ENCODE measurements at places on chromosomes 13 and 19.
A peak's percentile ranks its signal among the peaks of the same experiment; 100 is the strongest.

DNA sequence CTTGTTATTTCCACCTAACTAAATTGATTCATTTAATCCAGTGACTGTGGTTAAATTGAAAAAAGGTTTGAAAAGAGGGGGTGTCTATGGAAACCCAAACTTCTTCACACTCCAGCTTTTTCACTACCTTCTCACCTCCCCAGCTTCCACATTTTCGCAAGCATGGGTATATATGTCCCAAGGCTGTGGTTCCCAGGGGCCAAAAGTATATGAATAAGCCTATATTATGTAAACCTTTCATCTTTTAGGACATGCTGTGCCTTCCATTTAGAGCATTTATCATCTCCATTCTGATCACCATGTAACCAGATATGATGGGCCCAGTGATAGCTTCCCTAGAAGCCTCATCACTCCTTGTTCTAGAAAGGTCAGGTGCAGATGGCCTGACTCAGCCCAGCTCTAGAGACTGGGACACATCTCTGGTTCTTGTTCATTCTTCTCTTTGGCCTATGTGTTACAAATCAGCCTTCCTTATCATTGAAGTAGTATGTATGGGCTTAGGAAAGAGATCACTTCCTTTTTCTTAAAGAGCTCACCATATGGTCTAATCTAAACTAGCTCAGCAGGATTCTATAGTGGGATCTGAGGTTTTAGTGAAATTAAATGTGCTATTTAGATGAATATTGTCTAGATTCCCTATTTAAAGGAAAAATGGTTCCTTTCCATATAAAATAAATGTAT is 19.5 kb upstream of the ARL11 start:
- no peak for DNase-seq
- H3K27me3 ChIP-seq = no peaks in the 10 kb centered on the region
- H3K4me1 ChIP-seq = peaks cover 6% of the 10 kb centered on the region
- H3K27ac ChIP-seq = no peak overlapping the region
- H3K4me3 ChIP-seq = no peak overlapping the region
- H3K36me3 ChIP-seq = no peaks in the 10 kb centered on the region

- no peak for DNase-seq
- H3K4me3 ChIP-seq = no peak overlapping the region
- H3K4me1 ChIP-seq = no peaks in the 10 kb centered on the region
- no peak overlapping the region for H3K27ac ChIP-seq
- H3K27me3 ChIP-seq = no peaks in the 10 kb centered on the region
Observed at GRCh38 chr13:112525356-112525945, 62.5 kb downstream of the TUBGCP3 start.

GRCh38 chr19:48295458-48295857 is 25.6 kb downstream of the ZNF114 start:
- no peaks in the 10 kb centered on the region for H3K36me3 ChIP-seq
- H3K27ac ChIP-seq = no peak overlapping the region
- H3K4me3 ChIP-seq = no peak overlapping the region
- DNase-seq = no peak
- no peaks in the 10 kb centered on the region for H3K4me1 ChIP-seq
- H3K27me3 ChIP-seq = no peaks in the 10 kb centered on the region

DNA sequence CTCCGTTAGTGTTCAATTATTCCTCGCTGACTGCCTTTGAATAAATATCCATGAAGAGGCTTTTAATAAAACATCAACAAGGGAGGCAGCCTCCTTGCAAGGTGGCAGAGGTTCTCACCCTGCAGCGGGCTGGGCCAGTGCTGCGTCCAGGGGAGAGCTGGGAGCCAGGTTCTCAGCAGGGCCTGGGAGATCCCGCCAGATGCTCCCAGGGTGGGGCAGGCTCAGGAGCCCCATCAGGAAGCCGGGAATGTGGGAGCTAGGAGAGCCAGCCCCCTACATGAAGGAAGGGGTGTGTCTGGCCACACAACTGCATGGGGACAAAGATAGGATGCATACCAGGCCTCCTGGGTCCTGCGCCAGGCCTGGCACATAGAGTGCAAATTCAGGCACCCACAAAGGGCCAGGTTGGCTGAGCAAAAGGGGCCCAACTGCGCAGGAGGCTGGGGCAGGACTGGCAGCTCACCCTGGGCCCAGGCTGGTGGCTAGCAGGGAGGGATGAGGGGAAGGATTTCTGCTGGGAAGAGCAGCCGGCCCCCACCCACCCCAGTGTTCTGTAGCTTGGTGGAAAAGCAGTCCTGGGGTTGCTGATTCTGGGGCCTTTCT is 22.8 kb downstream of the VSTM2B start:
- H3K4me3 ChIP-seq = no peak overlapping the region
- peaks cover 12% of the 10 kb centered on the region for H3K27me3 ChIP-seq
- H3K4me1 ChIP-seq = no peaks in the 10 kb centered on the region

GRCh38 chr13:24292481-24292880 is 16.9 kb upstream of the C1QTNF9 start:
- H3K4me1 ChIP-seq = no peaks in the 10 kb centered on the region
- H3K27me3 ChIP-seq = no peaks in the 10 kb centered on the region
- no peak for DNase-seq
- peaks cover 43% of the 10 kb centered on the region for H3K36me3 ChIP-seq
- no peak overlapping the region for H3K4me3 ChIP-seq

- no peaks in the 10 kb centered on the region for H3K27me3 ChIP-seq
- no peak for DNase-seq
- no peak overlapping the region for H3K27ac ChIP-seq
Observed at GRCh38 chr13:30618186-30618929, 638 bp downstream of the USPL1 start.

DNA sequence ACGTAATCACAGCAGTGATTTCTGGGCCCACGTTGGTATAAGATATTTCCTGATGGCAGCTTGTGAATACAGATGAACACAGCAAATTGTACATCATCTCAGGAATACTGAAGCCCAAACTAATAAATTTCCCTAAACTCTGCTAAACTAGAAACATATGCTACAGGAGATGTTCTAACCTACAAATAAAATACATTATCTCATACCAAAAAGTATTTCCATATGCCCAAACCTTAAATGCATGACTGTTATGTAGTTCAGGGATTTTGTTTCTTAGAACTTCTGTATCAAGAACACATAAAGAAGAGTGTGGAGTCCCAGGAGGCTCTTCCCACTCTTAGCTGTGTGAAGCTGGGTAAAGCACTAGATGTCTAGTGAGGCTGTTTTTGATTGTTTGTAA is 138.4 kb downstream of the RFC3 start:
- no peaks in the 10 kb centered on the region for H3K36me3 ChIP-seq
- H3K4me1 ChIP-seq = no peaks in the 10 kb centered on the region

DNA sequence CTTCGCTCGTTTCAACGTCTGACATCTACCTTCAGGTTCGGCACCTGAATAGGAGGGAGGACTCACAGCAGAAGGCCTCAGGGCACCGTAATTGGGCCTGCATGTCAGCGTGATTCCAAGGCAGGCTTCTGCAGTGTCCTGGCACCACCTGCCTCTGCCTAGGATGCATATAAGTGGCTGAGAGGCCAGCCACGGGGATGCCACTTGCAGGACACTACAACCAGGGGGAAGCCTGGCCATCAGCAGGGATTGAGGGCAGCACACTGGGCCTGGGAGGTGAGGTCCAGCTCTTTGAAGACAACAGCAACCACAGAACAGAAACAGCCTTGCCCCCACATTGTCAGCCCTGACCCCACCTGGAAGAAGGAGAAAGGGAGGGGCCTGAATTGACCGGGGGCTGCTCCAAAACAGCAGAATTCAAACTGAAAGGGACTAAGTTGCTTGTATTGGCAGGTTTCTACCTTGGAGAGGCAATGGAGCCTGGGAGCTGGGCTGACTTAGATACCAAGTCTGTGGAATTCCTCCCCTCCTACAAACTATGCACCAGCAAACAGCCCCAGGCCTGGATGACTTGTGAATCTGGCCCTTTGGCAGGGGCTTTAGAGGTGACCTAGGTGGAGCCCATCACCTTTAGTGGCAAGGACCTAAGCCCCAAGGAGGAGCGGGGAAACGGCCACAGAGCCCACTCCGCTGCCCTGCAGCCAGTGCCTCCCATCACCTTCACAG is 34.1 kb upstream of the POMP start:
- peaks cover 6% of the 10 kb centered on the region for H3K4me1 ChIP-seq
- no peak for DNase-seq
- no peak overlapping the region for H3K4me3 ChIP-seq
- no peak overlapping the region for H3K27ac ChIP-seq

- no peaks in the 10 kb centered on the region for H3K4me1 ChIP-seq
- peaks cover 10% of the 10 kb centered on the region for H3K27me3 ChIP-seq
- no peak overlapping the region for H3K4me3 ChIP-seq
- no peak overlapping the region for H3K27ac ChIP-seq
Observed at GRCh38 chr13:109999659-110000533, 213.5 kb upstream of the IRS2 start.

GRCh38 chr19:29810504-29810871 is 1.3 kb upstream of the CCNE1 start:
- H3K36me3 ChIP-seq = no peaks in the 10 kb centered on the region
- H3K4me3 ChIP-seq = peak overlapping the region; percentile 88
- no peaks in the 10 kb centered on the region for H3K27me3 ChIP-seq
- H3K4me1 ChIP-seq = peaks cover 7% of the 10 kb centered on the region

DNA sequence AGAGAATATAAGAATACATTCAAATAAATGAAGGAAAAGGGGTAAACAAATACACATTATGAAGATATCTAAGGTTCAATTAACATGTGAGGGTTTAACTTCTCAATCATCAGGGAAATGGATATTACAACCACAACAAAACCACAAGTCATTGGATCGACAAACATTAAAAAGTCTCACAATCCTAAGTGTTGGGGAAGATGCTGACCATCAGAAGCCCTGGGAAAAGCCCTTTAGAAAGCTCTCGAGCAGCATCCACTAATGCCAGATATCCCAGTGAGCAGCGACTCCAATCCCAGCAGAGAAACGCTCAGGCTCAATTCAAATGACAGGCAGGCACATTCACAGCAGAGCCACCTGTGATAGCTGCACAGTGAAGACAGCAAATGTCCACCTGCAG is 3.1 kb downstream of the TPRX1 start:
- no peak overlapping the region for H3K4me3 ChIP-seq
- no peaks in the 10 kb centered on the region for H3K4me1 ChIP-seq
- no peak overlapping the region for H3K27ac ChIP-seq
- no peak for DNase-seq

DNA sequence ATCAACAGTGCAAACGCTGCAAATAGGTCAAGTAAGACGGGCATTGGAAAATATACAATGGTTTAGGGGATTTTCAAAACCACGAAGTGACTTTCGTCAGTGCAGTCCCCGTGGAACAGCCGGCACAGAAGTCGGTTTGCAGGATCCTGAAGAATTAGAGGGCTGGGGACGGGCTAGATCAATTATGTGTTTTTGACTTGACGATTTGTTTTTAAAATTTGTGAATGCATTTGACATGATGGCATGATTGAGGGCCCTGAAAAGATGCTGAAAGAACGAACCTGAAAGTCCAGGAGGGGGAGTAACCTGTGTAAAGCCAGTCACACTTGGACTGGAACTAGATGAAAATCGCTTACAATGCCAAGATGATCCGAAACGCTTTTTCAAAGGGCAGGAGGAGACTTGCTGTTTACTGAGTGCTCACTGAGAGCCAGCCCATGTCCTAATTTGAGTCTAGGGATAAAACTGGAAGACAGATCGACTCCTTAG is 8.9 kb upstream of the DGKH start:
- DNase-seq = no peak
- H3K36me3 ChIP-seq = peaks cover 6% of the 10 kb centered on the region
- peak overlapping the region; percentile 34 for H3K27ac ChIP-seq
- H3K4me3 ChIP-seq = peak overlapping the region; percentile 85
- H3K27me3 ChIP-seq = peaks cover 47% of the 10 kb centered on the region

GRCh38 chr19:33906578-33907335 is 110.1 kb downstream of the KCTD15 start:
- H3K27ac ChIP-seq = no peak overlapping the region
- no peaks in the 10 kb centered on the region for H3K36me3 ChIP-seq
- no peak overlapping the region for H3K4me3 ChIP-seq
- DNase-seq = no peak
- H3K4me1 ChIP-seq = peaks cover 3% of the 10 kb centered on the region
- H3K27me3 ChIP-seq = peaks cover 17% of the 10 kb centered on the region

- H3K36me3 ChIP-seq = no peaks in the 10 kb centered on the region
- H3K4me1 ChIP-seq = no peaks in the 10 kb centered on the region
- DNase-seq = no peak
- no peak overlapping the region for H3K27ac ChIP-seq
Observed at GRCh38 chr13:26067601-26068000, 15.8 kb upstream of the SHISA2 start.

DNA sequence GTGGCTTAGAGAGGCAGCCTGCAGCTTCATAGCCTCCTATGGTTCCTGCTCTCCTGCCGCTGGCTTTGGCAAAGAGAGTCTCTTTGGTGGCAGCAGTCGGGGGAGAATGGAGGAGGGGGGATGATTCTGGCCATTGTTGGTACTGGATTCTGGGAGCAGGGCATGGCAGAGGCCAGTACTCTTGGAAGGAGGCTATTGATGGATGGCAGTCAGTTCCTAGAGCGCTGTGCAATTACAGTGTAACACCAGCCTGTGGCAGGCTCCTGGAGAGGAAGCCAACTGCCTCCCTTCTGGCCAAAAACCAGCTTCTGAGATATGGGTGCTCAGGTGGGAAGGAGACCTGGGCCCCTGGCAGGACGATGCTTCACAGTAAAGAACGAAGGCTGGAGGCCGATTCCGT is 47.9 kb upstream of the TMTC4 start:
- no peak overlapping the region for H3K4me3 ChIP-seq
- H3K4me1 ChIP-seq = no peaks in the 10 kb centered on the region
- peaks cover 11% of the 10 kb centered on the region for H3K27me3 ChIP-seq
- H3K27ac ChIP-seq = no peak overlapping the region
- no peak for DNase-seq

DNA sequence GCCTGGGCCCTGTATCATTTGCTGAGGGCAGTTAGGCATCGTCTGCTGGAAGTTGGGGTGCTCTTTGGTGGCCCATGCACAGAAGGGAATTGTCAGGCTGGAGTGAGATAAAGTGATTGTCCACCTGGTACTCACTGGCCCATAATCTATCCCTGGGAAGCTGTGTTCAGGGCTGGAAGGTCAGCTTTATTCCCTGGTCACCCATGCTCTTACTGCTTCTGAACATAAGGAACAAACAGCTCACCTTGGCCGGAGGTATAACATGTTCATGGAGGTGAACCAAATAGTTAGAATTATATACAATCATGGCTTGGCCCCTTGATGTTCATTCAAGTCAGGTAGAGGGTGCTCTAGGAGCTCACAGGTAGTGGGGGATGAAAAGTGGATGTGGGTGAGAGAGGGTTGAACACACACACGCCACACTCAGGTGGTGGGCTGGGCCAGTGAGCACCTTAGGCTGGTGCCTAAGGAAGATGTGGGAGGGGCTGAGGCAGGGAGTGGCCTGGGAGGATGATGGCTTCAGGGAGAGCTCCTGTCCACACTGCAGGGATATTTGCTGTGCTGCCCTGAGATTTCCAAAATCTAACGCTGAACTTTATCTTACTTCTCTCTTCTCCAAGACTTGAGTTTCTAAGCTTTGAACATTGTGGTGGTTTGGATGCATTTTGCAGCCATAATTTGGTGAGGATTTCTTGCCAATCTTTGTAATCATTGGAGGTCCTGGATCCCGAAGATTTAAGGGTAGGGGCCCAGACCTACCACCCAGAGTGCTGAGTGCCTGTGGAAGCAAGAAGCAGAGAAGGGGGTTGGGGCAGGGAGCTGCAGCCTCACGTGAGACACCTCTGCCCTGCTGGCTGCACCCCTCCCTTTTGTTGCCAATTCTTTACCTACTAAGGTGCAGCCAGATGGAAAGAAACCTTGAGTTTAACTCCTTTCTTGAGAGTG is 420.6 kb downstream of the ZNF536 start:
- no peak overlapping the region for H3K27ac ChIP-seq
- no peak for DNase-seq
- H3K4me3 ChIP-seq = no peak overlapping the region
- peaks cover 10% of the 10 kb centered on the region for H3K27me3 ChIP-seq

- H3K4me3 ChIP-seq = no peak overlapping the region
- H3K27ac ChIP-seq = no peak overlapping the region
- H3K27me3 ChIP-seq = no peaks in the 10 kb centered on the region
- no peak for DNase-seq
Observed at GRCh38 chr13:50810998-50811397, 32.5 kb downstream of the DLEU7 start.

Data from natural killer cell treated with Interleukin-12 subunit alpha and Interleukin-12 subunit beta and Interleukin-15 and Interleukin-18, amount 100 ng/mL, for 72 hours (primary cell).